ENCODE measurements at places on chromosomes 12 and 14. TPM values are rescaled to one million over a fixed set of nuclear protein-coding genes. Genes with fewer than 3 reads are reported as not detected.

The NKX2-8 gene
- not detected for total RNA-seq

The A2ML1 gene
- total RNA-seq = not detected

The DENND5B gene
- 19.8 TPM for total RNA-seq

The LRP1-AS gene
- not detected for total RNA-seq

The FOXM1 gene
- total RNA-seq = 32.9 TPM

The CD27 gene
- not detected for total RNA-seq

The CCT2 gene
- 417 TPM for total RNA-seq

The PTHLH gene
- total RNA-seq = 0.41 TPM

GRCh38 chr12:1305791-1306500, 288.4 kb downstream of the FBXL14 start:
- DNase-seq = no peak

DNA sequence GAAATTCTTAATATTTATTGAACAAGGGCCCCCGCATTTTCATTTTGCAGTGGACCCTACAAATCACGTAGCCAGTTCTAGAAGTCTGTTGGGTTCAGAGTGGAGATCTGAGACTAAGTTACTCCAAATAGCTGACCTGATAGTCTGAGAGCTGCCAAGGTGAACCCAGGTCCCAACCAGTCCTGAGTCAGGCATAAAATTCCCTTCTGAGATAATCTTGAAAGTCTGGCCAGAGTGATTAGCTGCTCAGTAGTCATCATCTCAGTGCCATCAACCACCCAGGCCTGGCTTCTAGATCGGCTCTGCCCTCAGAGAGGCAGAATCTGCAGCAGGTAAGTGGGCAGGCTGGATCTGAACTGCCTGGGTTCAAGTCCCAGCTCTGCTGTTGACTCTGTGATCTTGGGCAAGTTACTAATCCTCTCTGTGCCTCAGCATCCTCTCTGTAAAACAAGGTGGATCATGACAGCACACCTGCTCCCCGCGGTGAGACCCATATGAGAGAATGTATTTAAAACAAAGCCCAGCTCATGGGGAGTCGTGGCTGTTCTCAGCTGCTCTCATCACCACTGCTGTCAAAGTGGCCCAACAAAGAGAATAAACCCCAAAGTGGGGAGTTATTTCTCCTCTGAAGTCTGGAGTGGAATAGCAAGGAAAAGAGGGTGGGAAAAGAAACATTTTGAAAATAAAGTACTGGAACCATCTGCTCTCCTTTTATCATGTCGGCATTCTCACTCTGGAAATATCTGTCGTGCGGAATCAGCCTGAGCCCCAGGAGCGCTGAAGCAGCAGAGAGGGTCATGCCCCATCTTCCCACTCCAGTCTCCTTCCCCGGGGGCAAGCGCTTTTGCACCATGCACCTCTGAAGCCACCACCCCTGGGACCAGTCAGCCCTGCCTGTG, 193.3 kb downstream of the DPF3 start:
- no peak for DNase-seq

DNA sequence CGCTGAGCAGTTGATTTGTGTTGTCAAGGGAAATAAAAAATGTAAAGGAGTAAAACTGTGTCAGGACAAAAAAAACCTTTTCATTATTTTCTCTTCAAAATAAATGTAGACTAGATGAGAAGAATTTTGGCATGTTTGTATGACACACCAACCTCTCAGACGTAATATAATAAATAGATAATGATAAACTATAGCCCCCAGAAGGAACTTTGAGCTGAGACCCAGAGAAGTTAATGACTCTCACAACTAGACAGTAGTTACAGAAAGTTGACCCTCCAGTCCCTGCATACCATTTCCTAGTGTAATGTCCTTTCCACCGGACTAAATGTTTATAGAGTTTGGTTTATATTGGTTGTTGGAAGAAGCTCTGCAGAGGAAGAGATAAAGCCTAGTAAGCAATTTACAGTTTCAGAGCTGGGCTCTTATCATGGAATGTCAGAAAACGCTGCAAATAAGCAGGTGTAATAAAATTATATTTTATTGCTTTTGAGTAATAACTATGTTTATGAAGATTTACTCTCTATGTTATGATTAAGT, 97.3 kb downstream of the TRHDE start:
- DNase-seq = no peak

- DNase-seq = no peak
These were observed 244.9 kb upstream of the RGS6 start for GRCh38 chr14:71687166-71687831.

- no peak for DNase-seq
These were observed 39.4 kb downstream of the RPS29 start for GRCh38 chr14:49546766-49547165.

- peak; percentile 0 for DNase-seq
These were observed 1003.6 kb downstream of the FSCB start for GRCh38 chr14:43503508-43503907.

DNA sequence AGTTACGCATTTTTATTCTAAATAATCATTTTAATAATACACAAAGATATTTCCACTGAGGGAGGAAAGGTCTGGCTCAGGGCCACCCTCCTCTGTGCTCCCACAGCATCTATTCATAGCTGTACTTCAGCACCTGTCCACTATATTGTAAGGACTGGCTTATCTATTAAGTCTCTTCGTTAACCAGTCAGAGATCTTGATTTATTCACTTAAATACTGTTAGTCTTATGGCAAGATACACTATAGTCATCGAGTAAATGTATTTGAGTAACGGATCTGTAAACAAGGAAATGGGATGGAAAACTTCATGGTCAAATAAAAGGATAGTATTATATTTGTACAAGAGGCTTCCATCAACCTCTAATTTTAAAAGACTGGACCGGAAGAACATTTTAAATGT, 54.6 kb downstream of the SPTLC2 start:
- no peak for DNase-seq

DNA sequence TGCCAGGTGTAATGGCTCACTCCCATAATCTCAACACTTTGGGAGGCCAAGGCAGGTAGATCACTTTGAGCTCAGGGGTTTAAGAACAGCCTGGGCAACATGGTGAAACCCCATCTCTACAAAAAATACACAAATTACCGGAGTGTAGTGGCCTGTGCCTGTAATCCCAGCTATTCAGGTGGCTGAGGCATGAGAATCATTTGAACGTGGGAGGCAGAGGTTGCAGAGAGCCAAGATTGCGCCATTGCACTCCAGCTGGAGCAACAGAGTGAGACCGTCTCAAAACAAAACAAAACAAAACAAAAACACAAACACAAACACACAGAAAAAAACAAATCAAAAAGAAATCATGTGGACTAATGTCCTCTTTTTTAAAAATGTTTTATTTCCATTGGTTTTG, 104.4 kb downstream of the NUAK1 start:
- DNase-seq = no peak

DNA sequence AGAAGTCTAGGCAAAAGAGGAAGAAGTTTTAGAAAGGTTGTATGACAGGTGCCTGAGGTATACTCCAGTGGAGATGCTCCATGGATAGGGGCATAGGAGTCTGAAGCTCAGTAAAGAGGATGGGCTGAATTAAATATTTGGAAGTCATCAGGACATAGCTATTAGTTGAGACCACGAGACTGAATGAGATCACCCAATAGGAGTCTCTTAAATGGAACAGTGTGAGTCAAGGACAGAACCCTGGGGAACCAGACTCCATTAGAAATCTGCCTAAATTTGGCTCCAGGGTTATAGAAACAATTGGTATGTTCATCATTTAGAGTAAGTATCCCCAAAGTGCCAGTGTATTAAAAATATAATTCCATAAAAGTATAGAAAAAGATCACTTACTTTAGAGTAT, 172.6 kb downstream of the PRKCH start:
- DNase-seq = no peak

- DNase-seq = no peak
These were observed 301.9 kb downstream of the CCER1 start for GRCh38 chr12:90653040-90653439.

- no peak for DNase-seq
These were observed 13.4 kb downstream of the GMFB start for GRCh38 chr14:54475187-54475899.

- no peak for DNase-seq
These were observed 13.2 kb upstream of the NPAS3 start for GRCh38 chr14:32925439-32925838.

DNA sequence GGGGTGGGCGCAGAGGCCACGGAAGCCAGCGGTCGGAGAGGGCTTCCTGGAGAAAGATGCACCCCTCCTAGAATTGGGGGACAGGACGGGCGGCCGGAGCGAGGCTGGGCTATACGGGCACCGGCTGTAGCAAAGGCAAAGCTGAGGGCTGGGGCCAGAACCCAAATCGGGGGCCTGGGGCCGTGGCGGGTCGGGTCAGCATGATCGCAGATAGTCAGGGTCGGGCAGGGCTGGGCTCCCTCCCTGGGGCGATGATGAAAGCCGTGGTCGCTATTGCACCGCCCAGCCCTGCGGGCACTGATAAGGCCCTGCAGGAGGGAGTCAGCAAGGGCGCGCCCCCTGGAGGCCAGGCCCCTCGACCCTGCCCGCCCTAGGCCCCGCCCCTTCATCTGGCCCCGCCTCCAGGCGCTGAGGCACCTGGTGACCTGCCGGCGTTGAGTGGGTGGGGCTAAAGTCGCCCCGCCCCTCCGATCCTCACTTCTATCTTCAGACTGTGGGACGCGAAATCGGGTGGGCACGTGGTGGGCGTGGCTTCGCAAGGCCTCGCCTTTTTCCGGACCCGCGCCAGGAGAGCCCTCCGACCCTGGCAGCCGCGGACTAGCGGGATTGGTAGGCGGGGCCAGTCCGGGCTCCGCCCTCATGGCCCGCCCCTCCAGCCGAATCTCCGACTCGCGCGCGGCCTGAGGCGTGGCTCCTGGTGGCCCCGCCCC, 419 bp upstream of the SH2B3 start:
- peak; percentile 92 for DNase-seq

- DNase-seq = peak; percentile 45
These were observed 143.7 kb upstream of the DCN start for GRCh38 chr12:91326058-91327027.

DNA sequence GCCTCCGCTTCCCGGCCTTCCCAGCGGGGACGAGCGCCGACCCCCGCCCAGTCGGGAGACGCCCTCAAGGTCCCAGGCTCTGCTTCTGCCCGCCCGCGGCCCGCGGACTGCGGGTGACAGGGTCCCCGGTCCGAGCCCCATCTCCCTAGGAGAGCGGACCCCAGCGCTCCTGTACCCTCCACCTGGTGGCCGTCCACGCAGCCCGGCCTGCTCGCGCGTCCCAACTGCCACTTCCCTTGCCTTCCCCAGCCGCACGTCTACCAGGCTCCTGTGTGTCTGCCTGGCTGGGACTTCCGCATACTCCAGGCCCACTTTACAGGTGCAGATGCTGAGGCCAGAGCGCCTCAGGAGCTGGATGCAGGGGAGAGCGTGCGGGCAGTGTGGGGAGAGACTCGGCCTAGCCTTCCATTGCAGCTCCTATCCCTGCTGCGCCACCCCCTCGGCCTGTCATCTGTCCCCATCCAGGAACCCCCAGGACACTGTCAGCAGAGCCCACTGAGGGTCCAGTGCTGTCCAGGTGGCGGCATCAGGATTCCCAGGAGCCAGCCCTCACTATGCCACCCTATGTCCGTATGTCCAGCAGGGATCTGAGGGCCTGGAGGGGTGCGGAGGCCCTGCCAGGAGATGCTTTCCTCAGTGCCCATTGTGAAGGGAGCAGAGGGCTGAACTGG, 8.0 kb upstream of the ANKRD9 start:
- no peak for DNase-seq

GRCh38 chr14:73058922-73059673, 764 bp downstream of the RBM25 start:
- peak; percentile 57 for DNase-seq

DNA sequence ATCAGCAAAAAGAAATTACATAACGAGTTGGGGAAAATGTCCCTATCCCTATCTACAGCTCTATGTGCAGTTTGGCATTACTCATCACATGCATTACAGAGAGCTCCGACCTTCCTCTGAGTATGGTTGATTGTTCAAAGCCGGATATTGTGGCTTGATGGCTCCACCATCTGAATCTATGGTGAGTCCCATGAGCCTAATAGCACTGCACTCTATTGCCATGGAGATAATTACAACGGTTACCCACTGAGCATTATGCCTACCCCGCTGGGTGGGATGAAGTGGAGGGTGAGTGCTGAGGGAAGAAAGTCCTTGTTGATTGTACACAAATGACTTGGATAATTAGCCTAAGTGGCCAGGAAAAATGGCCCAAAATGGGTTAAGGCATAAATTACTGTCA, 800.5 kb downstream of the NRXN3 start:
- peak; percentile 34 for DNase-seq

GRCh38 chr14:35973770-35974169, 147.6 kb downstream of the BRMS1L start:
- DNase-seq = no peak

DNA sequence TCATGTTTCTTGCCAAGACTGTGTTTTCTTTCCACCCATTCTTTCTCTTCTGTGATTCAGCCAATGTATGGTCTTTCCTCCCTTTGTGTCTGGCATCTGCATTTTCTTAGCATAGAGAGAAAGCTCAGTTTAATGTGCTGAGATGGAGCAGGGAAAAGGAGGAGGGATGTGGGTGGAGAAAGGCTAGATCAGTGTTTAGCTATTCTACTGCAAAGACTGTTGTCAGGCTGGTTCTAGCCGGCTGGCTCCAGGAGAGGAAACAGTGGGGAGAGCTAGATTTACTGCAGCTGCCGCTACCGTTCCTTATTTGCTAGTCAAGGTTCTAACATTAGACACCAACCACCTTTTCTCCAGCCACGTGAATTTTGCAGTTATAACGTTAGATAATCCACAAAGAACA, 5.2 kb upstream of the RIMKLB start:
- DNase-seq = peak; percentile 44

DNA sequence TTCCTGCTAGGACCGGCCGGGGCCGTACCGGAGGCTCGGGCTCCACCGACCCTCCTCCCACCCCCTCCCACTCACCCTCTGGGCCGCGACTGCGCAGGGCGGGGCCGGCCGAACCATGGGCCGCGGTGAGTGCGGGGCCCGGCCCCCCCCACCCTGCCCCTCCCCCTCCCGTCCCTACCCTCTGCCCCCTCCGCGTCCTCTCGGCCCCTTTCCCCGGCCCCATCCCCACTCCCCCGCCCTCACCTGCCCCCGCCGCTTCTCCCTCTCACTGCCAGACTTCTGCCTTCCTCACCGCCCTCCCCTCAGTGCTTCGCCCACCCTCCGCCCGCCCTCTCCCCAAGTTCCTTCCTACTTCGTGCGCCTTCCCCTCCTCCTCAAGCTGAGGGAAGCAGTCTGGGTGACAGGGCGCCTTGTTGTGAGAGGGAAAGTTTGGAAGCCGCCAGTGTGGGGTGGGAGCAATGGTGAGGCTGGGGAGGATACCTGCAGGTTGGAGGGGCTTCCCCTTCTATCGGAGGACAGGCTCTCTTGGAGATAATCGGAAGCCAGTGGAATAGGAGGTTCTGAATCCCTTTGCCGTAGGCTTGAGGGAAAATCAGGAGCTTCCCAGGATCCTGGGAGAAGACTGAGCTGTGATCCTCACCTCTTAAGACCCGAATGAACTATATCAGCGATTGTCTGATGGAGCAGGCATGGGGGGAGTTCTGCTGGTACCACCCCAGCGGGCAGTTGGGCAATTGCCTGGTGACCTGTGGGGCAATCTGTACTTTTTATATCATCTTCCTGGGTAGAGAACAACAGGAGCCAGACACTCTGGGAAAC, 472 bp downstream of the MBD6 start:
- DNase-seq = peak; percentile 31

Measured in A172 (cell line).